ENCODE measurements at places on chromosomes 5 and 9.
A peak's percentile ranks its signal among the peaks of the same experiment; 100 is the strongest.

DNA sequence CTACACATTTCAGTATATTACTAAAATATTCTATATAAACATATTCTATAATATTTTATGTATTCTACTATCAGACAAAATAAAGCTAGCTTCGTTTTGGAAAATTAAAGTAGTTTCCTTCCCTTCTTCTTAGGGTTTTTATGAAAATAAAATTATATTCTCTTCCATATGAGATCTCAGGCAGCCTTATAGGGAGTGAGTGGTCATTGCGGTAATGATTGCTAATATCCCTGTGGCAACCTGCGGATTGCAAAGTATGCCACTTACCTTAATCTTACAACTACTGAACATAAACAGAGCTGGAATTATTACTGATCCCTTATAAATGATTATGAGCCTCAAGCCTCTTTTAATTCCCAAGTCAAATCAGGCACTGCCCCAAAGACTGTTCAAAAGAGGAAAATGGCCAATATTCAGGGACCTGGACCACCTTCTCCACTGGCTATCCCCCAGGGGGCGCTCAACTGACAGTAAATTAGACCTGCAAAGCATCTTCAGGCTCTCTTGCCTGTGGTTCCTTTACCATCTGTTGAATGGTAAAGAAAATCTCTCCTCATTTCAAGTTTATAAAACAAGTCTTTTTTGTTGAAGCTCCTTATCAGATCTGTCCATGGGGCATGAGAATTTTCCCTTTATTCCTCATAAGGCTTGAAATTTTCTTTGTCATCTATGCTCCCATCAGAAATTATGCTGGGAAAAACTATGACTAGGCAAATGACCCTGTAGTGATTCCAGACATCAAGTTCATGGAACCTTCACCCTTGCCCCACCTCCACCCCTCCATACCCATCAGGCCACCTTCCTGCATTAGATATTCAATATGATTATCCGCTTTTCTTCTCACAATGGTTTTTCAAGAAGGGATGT is 163.9 kb downstream of the CEMIP2 start:
- H3K27ac ChIP-seq = no peak overlapping the region
- no peaks in the 10 kb centered on the region for H3K36me3 ChIP-seq

- H3K4me1 ChIP-seq = no peaks in the 10 kb centered on the region
- H3K4me3 ChIP-seq = no peak overlapping the region
- H3K36me3 ChIP-seq = no peaks in the 10 kb centered on the region
- no peak for DNase-seq
- no peak overlapping the region for H3K27ac ChIP-seq
Observed at GRCh38 chr9:109792951-109793546, 13.1 kb downstream of the PALM2AKAP2 start.

GRCh38 chr5:54645882-54646355 is 128.4 kb downstream of the SNX18 start:
- DNase-seq = no peak
- no peaks in the 10 kb centered on the region for H3K27me3 ChIP-seq
- peaks cover 19% of the 10 kb centered on the region for H3K36me3 ChIP-seq
- peak overlapping the region; percentile 99 for H3K27ac ChIP-seq
- peaks cover 64% of the 10 kb centered on the region for H3K4me1 ChIP-seq
- peak overlapping the region; percentile 53 for H3K4me3 ChIP-seq

DNA sequence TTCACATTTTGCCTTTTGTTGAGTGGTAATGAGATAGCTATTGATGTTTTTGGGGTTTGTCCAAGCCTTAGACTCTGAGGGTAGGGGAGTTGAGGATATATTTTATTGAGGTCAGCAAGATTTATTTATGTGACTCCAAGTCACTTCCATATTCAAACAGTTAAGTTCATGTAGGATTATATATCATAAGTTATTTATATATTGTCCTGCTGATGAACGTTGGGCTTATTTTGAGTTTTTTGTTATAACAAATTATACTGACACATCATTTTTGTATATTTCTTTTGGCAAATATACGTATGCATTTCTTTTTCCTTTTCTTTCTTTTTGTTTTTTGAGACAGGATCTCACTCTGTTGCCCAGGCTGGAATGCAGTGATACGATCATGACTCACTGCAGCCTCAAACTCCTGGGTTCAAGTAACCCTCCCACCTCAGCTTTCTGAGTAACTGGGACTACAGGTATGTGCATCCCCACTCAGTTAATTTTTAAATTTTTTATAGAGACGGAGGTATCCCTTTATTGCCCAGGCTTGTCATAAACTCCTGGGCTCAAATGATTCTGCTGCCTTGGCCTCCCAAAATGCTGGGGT is 23.5 kb upstream of the IL12B start:
- DNase-seq = no peak
- H3K27ac ChIP-seq = no peak overlapping the region
- H3K27me3 ChIP-seq = peaks cover 37% of the 10 kb centered on the region
- H3K36me3 ChIP-seq = peaks cover 10% of the 10 kb centered on the region
- H3K4me3 ChIP-seq = no peak overlapping the region

- peaks cover 95% of the 10 kb centered on the region for H3K27me3 ChIP-seq
- peak overlapping the region; percentile 65 for H3K4me3 ChIP-seq
- peaks cover 11% of the 10 kb centered on the region for H3K36me3 ChIP-seq
- H3K4me1 ChIP-seq = peaks cover 46% of the 10 kb centered on the region
- peak overlapping the region; percentile 5 for H3K27ac ChIP-seq
Observed at GRCh38 chr9:37037503-37038301, 3.6 kb upstream of the PAX5 start.

- no peak for DNase-seq
- no peaks in the 10 kb centered on the region for H3K4me1 ChIP-seq
- no peak overlapping the region for H3K27ac ChIP-seq
- no peak overlapping the region for H3K4me3 ChIP-seq
- H3K36me3 ChIP-seq = no peaks in the 10 kb centered on the region
Observed at GRCh38 chr5:94540856-94541494, 77.4 kb downstream of the KIAA0825 start.

- H3K27ac ChIP-seq = peak overlapping the region; percentile 93
- DNase-seq = no peak
- H3K27me3 ChIP-seq = no peaks in the 10 kb centered on the region
- H3K4me1 ChIP-seq = peaks cover 73% of the 10 kb centered on the region
- peaks cover 21% of the 10 kb centered on the region for H3K36me3 ChIP-seq
- H3K4me3 ChIP-seq = no peak overlapping the region
Observed at GRCh38 chr5:67208403-67208802, 11.8 kb upstream of the CD180 start.

GRCh38 chr5:118775790-118776499 is 212.4 kb downstream of the DTWD2 start:
- DNase-seq = no peak
- no peaks in the 10 kb centered on the region for H3K27me3 ChIP-seq
- no peak overlapping the region for H3K27ac ChIP-seq

- no peak overlapping the region for H3K27ac ChIP-seq
- no peak overlapping the region for H3K4me3 ChIP-seq
- H3K27me3 ChIP-seq = peaks cover 5% of the 10 kb centered on the region
- peaks cover 18% of the 10 kb centered on the region for H3K4me1 ChIP-seq
- H3K36me3 ChIP-seq = peaks cover 2% of the 10 kb centered on the region
Observed at GRCh38 chr9:19231126-19231903, 822 bp downstream of the DENND4C start.

GRCh38 chr5:164637931-164638521 is 1132.6 kb downstream of the MAT2B start:
- H3K27me3 ChIP-seq = no peaks in the 10 kb centered on the region
- DNase-seq = no peak
- H3K4me1 ChIP-seq = no peaks in the 10 kb centered on the region
- H3K4me3 ChIP-seq = no peak overlapping the region

DNA sequence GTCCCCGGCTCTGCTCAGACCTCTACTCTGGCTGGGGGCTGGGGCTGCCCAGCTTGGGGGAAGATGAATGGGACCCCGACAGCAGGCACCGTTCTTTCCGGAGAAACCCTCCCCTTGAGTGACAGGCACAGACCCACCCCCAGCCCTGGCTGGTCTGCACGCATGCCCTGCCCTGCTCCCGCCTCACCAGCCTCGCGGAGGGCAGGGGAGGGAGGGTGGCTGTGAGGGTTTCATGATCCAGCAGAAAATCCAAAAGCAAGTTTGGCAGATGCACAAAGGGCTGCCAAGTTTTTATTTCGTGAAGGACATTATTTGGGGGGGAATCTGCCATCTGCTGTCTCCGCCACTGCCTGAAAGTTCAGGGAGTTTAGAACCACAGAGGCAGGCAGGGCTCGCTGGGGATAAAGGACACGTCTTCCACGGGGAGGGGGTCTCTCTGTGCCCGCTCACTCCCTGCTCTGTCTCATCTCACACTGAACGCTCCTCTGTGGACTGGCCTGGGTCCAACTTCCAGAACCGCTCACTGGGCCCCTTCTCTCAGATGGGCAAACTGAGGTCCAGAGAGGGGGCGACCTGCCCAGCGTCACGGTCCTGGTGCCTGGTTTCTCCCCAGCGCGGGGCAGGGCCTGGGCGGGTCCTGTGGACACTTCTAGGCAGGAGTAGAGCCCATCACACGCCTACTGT is 92.9 kb downstream of the RXRA start:
- H3K27me3 ChIP-seq = peaks cover 4% of the 10 kb centered on the region
- no peaks in the 10 kb centered on the region for H3K36me3 ChIP-seq
- no peak overlapping the region for H3K4me3 ChIP-seq
- H3K27ac ChIP-seq = no peak overlapping the region
- no peak for DNase-seq

GRCh38 chr9:7780261-7780988 is 19.2 kb downstream of the DMAC1 start:
- H3K4me3 ChIP-seq = no peak overlapping the region
- DNase-seq = no peak
- H3K4me1 ChIP-seq = no peaks in the 10 kb centered on the region

- peaks cover 54% of the 10 kb centered on the region for H3K27me3 ChIP-seq
- H3K27ac ChIP-seq = no peak overlapping the region
- no peaks in the 10 kb centered on the region for H3K36me3 ChIP-seq
- H3K4me1 ChIP-seq = peaks cover 5% of the 10 kb centered on the region
- no peak for DNase-seq
Observed at GRCh38 chr5:72194846-72195245, 87.6 kb downstream of the MAP1B start.

DNA sequence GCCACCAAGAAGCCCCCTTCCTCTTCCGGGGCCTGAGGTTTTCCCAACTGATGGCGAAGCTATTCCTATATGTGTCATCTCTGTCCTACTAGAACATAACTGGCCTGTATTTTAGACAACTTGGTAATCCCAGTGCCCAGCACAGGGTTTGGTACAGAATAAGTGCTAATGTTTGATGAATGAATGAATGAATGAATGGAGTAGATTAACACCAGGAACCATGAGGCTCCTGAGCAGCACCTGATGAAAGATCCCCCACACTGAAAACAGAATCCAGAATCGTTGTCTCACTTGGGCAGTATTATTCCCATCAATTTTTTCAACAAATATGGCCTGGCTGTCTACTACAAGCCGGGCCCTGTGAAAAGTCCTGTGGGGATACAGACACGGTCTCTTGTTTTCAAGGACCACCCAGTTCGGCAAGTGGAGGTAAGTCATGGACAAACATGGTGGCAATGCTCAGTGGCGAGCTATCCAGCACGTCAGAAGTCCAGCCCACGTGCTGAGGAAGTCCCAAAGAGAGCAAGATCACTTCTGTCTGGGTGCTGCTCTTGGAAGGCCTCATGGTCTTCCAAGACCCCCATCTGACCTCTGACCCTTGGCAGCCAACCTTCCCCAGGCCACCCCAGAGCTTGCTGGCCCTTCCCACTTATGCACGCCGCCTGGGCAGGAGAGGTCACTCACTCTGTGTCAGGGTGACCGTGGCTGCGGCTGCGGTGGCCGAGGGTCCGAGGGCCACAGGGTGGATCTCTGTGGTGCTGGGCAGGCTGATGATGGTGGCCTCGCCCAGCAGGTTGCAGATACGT is 1.0 kb downstream of the NAIF1 start:
- DNase-seq = no peak
- H3K4me1 ChIP-seq = peaks cover 67% of the 10 kb centered on the region
- peak overlapping the region; percentile 77 for H3K27ac ChIP-seq
- H3K36me3 ChIP-seq = peaks cover 45% of the 10 kb centered on the region
- no peak overlapping the region for H3K4me3 ChIP-seq
- H3K27me3 ChIP-seq = no peaks in the 10 kb centered on the region

- no peak for DNase-seq
- no peaks in the 10 kb centered on the region for H3K36me3 ChIP-seq
- no peaks in the 10 kb centered on the region for H3K27me3 ChIP-seq
- no peak overlapping the region for H3K27ac ChIP-seq
Observed at GRCh38 chr5:137070521-137070920, 428.6 kb downstream of the SPOCK1 start.

DNA sequence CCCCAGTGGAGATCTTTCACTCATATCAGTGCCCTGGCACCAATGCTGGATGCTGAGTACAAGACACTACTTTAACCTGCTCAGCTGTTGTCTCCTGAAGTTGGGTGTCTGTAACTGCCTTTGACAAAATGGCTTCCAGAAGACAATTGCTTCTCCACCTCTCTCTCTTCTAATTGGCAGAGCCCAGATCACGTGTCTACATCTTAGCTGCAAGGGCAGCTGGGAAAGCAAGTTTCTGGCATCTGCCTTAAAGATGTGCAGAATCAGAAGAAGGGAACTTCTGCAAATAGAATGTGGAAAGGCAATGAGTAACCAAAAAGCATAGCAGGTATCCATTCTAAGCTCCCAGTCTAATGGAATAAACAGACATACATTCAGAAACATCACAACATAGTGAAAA is 81.1 kb downstream of the PDZD2 start:
- no peak for DNase-seq
- H3K36me3 ChIP-seq = no peaks in the 10 kb centered on the region
- no peaks in the 10 kb centered on the region for H3K4me1 ChIP-seq
- peaks cover 4% of the 10 kb centered on the region for H3K27me3 ChIP-seq

- no peak overlapping the region for H3K4me3 ChIP-seq
- H3K27ac ChIP-seq = peak overlapping the region; percentile 85
- H3K27me3 ChIP-seq = no peaks in the 10 kb centered on the region
- H3K4me1 ChIP-seq = peaks cover 86% of the 10 kb centered on the region
- no peak for DNase-seq
- peaks cover 77% of the 10 kb centered on the region for H3K36me3 ChIP-seq
Observed at GRCh38 chr5:119301906-119302305, 53.9 kb upstream of the TNFAIP8 start.

DNA sequence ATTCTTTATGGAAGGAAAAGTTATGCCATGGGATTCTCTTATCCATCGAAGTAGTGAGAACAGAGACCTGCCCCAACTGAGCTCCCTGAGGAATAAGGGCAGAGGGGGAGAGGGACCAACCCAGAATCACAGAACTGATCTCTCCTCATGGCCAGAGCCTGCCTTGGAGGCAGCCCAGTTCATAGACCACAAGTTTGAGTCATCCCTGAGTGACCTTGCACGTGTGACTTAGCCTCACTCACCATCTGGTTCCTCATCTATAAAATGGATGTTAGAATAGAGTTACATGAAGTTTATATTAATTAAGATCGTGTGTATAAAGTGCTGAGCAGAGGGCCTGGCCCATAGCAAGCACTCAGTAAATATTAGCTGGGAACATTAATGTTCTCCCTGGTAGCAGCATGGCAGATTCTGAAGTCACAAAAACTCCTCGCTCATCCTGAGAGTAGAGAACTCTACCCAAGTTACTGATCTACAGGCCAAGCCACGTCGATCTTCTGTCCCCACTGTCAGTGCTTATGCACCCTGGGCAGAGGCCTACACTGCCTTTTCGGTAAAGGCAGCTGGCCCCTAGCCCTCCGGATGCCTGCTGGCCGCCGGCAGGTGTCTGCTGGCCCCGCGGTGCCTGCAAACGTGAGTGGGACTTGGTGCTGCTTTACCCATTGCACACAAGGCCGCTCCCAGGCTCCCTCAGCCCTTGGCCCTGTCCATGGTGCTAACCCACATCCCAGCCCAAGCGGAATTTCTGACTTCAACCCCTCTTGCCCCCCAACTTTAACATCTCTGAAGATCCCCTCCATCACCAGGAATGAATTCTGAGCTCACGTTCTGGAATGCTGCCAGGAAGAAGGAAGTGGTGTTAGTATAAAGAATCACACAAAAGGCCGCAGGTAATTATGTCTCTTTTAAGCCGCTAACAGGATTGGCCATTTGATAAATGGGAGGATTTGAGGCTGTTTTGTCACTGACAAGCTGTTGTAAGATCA is 61.1 kb upstream of the ARAP3 start:
- no peak overlapping the region for H3K27ac ChIP-seq
- peaks cover 40% of the 10 kb centered on the region for H3K27me3 ChIP-seq
- no peaks in the 10 kb centered on the region for H3K4me1 ChIP-seq
- peak; percentile 55 for DNase-seq
- no peak overlapping the region for H3K4me3 ChIP-seq

Data from activated naive CD4-positive, alpha-beta T cell treated with anti-CD3 and anti-CD28 coated beads, Interleukin-2, amount 10 ng/mL, durations not matched to agents 7 days and 5 days (primary cell).